ENCODE measurements at places on chromosomes 4 and X.

- no peak for DNase-seq
Observed at GRCh38 chr4:39259571-39260330, 77.4 kb downstream of the WDR19 start.

GRCh38 chrX:110086916-110087484, 84.1 kb downstream of the TMEM164 start:
- no peak for DNase-seq

DNA sequence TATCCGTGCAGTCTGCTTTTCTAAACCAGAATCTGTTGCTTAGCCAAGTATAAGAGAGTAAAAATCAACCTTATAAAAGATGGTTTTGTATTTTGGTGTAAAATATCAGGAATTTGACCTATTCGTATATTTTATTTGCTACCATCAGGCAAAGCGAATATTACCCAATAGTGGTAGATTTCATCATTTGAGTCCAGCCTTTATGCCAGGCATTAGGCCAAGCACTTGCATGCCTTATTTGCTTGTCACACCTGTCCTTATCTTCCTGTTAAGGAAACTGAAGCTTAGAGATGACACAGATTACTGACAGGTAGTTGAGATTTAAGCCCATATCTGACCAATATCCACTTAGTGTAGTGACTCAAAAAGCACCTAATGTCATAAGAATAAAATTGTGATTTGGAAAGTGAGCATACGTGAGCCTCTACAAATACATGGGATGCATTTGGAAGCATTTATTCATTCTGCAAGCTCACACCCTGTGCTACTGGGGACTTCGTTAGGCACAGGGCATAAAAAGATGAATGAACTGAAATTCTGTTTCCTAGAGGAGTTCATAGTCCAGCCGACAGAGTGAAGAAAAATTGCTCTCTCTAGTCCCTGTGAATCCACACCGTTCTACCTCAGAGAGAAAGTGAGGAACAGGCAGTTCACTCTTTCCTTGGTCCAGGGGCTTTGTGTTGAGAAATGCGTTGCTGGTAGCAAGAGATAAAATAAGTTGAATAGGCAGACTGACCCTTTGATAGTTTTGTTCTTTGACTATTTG, 2.3 kb upstream of the RNF212 start:
- DNase-seq = no peak

GRCh38 chr4:89109841-89110540, 1.3 kb upstream of the TIGD2 start:
- DNase-seq = no peak

GRCh38 chr4:184649971-184650855, 675 bp downstream of the PRIMPOL start:
- DNase-seq = no peak

DNA sequence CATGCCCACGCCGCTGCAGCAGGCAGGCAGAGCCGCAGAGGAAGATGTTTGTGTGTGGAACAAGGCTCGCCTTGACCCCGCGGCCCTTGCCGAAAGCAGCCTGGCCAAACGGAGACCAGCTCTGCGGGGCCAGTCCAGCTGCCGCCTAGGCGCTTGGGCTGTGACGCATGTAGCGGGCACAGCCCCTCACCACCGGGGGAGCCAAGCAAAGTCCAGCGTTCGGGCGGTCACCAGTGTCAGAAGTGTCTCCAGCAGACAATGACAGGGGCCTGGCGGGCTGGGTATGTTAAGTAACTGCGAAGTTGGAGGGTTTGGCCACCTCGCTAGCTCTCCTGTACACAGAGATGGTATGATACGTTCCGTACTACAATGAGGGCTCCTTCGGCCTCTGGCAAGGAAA, 1.3 kb downstream of the AMER1 start:
- DNase-seq = no peak

DNA sequence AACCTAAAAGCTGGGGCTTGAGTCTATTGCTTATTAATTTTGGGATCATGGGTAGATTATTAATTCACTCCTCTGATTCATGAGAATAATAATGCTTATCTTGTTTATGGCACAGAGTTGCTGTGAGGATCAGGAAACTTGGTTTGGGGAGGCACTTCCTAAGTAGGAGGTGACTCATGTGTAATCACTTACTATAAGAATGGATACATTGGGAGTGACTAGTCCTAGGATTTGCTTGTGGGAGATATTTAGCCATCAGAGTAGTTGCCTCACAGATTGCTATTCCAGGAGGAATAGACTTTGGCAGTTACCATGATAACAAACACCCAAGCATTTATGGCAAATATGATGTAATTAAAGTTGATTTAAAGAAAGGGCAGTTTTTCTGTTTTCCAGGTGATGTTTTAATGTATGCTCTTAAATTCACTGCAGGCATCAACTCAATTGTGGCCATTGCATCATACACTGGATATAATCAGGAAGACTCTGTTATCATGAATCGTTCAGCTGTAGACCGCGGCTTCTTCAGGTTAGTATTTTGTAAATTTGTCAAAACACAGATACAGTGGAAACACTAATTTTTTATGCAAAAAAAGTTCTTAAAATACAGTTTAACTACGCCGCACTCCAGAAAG, 41.9 kb downstream of the POLR2B start:
- DNase-seq = no peak

- no peak for DNase-seq
Observed at GRCh38 chrX:102714994-102715393, 2.7 kb downstream of the GPRASP2 start.

- no peak for DNase-seq
Observed at GRCh38 chr4:162707962-162708361, 458.7 kb downstream of the NAF1 start.

- DNase-seq = no peak
Observed at GRCh38 chr4:151669990-151670389, 90.8 kb downstream of the GATB start.

- DNase-seq = no peak
Observed at GRCh38 chr4:37540486-37540885, 145.7 kb downstream of the RELL1 start.

DNA sequence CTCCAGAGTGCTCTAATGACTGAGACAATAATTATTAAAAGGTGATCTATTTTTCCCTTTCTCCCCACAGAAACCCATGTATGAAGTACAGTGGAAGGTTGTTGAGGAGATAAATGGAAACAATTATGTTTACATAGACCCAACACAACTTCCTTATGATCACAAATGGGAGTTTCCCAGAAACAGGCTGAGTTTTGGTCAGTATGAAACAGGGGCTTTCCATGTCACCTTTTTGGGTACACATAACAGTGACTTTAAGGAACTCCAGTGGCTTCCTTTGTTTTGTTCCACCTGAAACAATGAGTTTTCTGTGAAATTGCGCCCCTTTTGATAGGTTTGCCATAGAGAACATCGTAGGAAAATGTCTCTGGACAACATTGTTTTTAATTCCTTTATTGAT, 69.6 kb downstream of the KIT start:
- no peak for DNase-seq

DNA sequence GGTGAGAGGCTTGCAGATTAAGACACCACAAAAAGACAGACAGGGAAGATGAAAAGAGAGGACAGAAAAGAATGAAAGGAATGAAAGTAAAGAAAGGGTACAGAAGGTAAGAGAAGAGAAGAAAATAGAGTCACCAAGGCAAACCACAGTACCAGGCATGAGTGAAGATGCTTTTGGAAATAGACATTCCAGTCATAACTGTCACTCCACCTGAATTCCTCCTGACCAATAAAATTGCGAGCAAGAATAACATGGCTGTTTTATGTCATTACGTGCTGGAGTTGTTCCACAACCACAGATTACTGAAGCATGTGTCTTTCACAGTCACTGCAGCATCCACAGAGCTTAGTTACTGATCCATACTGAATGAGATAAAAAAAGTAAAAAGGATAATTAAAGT, 864.9 kb upstream of the SLIT2 start:
- no peak for DNase-seq

DNA sequence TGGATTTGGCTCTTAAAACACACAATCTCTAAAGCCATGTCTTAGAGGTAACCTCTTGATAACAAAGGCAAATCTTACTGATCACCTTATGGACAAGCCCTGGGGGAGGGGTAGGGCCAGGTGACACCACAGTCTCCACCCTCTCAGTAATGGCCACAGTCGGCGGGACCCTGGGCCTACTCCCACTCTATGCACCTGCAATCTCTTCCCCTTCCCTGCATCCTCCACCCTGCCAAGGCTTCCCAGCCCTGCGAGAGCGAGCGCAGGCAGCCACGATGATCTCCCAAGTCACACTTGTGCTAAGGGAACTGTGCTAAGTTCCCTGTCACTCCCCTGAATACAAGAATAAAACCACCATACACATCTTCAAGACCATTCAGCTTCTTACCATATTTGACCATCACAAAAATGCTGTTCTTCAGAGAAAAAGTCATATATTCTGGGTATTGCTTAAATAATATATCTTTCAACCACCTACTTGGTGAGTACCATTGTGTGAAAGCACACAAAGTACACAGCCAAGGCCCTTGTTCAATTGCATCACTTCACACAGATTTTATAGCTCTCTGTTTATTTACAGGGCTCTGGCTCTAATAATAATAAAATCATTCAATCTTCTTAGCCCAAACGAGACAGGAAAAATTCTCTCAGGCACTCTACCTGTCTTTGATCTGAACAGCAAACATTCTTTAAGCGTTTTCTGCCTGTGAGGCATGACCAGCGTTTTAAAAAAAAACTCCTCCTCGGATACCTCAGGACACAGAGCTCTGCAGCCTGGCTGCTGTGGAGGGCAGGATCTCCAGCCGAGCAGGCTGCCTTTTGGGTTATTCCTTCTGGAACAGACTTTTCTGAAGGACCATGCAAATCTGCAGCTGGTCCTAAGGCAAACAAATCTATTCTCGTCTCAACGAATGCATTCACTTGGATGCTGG, 115.7 kb upstream of the MAP3K15 start:
- DNase-seq = no peak

GRCh38 chr4:102824398-102824797, 3.0 kb downstream of the UBE2D3 start:
- no peak for DNase-seq

GRCh38 chrX:10929747-10930146, 181.4 kb upstream of the HCCS start:
- DNase-seq = no peak

- DNase-seq = no peak
Observed at GRCh38 chr4:158356301-158356700, 146.0 kb downstream of the TMEM144 start.

DNA sequence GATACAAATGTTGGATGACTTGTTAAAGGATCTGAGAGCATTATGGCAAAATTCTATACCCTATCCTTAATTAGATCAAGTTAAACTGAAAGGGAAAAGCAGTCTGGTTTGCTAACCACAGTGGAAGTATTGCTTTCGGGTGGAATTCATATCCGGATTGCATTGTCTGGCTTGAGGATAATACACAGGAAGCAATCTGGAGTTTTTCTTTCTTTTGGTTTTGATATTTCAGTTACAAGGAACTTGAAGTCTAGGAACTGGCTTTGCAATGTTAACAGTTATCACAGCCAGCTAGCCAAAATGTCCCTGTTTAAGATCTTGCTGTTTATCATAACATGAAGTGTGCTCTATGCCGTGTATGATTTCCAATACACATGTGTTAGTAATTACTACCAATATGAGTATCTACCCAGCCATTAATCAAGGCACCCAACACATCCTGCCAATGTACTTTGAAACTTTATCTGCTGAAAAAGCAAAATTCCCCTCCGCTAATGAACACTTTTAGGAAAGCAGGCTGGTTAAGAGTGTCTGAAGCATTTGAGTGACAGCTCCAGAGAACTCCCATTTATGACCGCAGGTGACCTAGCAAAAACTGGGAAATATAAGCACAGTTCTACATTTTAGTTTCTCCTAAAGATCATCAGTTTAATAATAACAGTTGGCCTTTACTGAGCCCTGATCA, 146.4 kb downstream of the PALLD start:
- no peak for DNase-seq

Measured in activated T-helper 1 cell treated with Interleukin-2 at 50 U/mL for 16 hours (primary cell).